Stimulated activated CD4-positive, alpha-beta T cell treated with anti-CD3 and anti-CD28 coated beads, Interleukin-1b, Interleukin-23, amount 100 ng/mL, for 1 hour (primary cell): ENCODE measurements at places on chromosomes 3 and 15.

DNA sequence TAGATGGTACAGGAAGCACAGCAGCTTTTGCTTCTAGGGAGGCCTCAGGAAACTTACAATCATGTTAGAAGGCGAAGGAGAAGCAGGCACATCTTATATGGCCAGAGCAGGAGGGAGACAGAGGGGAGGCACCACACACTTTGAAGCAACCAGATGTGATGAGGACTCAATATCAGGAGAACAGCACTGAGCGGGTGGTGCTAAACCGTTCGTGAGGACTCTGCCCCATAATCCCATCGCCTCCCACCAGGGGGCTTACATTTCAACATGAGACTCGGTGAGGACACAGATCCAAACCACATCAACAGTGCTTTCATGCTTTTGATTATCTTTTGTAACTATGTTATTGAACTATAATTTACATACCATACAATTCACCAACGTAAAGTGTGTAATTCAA lies 7.6 kb upstream of the TMEM44 start:
- no peak for DNase-seq

- no peak for DNase-seq
These were observed 27.3 kb downstream of the MED12L start for GRCh38 chr3:151112731-151113130.

DNA sequence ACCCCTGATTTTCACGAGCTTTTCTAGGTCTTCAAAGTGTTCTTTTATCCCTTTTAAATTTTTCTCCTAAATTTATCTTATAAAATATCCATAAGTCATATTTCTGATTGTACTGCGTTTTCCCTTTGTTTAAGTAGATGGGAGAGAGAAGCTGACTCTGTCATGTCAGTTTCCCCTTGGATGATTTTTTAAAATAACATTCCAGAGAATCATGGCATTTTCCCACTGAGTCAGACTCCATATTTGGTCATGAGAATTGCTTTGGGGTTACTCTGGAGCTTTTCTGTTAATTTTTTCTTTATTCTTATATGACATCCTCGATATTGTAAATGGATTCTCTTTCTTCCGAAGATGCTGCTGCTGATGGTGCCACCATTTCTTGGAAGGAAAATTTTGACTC lies 28.6 kb upstream of the UMPS start:
- DNase-seq = no peak

- DNase-seq = no peak
These were observed 44.8 kb upstream of the MUC4 start for GRCh38 chr3:195856410-195857084.

DNA sequence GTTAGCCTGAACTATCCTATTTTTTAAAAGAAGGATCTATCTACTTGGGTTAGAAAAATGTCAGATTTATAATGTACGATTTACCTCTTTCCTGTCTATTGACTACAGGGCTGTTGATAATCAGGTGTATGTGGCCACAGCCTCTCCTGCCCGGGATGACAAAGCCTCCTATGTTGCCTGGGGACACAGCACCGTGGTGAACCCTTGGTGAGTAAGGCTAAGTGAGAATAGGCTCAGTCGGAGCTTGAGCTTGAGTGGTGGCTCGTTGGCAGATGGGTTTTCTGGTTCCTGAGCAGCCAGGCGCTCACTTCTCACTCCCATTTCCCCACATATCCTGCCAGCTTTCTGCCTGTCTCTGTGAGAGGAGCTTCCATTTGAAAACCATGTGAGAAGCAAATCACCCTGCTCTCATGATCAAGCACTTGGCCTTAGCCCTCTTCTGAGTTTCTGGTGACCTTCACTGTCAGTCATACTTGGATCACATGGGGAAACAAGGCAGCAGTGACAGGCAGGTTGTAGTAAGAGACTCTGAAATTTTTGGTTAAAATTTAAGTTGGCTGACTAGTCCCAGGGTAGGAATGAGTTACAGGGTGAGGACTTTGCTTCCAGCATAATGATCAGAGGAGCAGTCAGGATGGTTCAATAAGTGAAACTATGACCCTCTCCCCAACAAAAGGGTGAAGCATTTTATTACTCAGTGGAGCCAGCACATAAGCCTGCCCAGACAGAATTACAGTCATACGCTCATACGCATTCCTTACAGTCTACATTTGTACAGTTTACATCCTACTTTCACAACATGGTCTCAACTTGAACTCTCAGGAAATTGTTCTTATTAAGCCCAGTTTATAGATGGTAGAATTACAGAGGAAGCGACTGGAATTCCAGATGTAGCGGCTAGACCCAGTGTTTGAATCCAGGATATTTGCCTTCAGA lies 18.0 kb downstream of the NIT2 start:
- DNase-seq = no peak

GRCh38 chr15:72940229-72940622 lies 112.0 kb upstream of the NEO1 start:
- DNase-seq = no peak

- DNase-seq = no peak
These were observed 508 bp upstream of the SMAD6 start for GRCh38 chr15:66701422-66702034.

GRCh38 chr3:183427196-183427875 lies 1.1 kb downstream of the MCF2L2 start:
- no peak for DNase-seq

DNA sequence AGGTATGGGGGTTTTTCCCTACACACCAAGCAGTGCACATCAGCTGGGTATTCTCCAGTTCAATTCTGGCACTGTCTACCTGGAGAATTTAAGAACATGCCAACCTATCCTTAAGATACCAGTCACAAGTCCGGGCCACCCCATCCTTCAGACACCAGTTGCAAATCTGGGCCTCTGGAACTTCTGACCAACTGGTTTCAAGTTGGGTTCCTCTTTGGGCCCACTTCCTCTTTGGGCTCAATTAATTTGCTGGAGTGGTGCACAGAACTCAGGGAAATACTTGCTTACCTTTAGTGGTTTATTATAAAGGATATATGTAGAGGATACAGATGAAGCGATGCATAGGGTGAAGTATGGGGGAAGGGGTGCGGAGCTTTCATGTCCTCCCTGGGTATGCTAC lies 25.3 kb downstream of the GLCE start:
- no peak for DNase-seq

GRCh38 chr3:112083239-112083638 lies 3.0 kb upstream of the C3orf52 start:
- DNase-seq = no peak

DNA sequence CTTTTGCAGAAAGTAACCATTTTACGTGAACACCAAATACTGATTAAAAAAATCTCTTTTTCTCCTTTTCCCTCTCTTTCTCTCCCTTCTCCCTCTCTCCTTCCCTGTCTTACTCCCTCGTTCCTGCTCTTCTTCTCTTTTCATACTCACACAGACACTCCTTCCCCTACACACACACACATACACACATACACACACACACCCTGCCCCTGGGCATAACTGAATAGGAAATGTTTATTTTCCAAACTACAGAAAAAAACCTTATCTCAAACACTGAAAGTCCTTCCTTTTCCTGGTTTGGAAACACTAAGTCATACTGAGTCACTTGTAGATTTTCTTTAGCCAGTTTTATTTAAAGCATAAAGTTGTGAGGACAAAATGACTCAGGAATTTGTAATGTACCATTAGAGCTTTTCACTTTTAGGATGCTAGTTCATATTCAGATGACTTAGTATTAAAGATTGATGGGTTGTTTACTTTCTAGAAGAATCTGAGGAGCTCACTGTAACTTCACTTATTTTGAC lies 62.4 kb downstream of the MBNL1 start:
- DNase-seq = no peak

GRCh38 chr3:63912768-63913588 lies 795 bp upstream of the SCAANT1 start:
- DNase-seq = peak; percentile 21

DNA sequence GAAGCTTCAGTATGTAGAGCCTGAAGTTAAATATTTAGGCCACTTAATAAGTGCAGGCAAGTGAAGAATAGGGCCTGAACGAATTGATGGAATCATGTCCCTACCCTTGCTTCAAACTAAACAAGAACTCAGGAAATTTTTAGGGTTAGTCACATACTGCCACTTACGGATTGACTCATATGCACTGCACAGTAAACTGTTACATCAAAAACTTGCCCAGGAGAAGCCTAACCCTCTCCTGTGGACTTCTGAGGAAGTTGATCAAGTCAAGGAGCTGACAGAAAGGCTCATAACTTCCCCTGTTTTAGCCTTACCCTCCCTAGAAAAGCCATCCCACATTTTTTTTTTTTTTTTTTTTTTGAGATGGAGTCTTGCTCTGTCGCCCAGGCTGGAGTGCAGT lies 20.6 kb upstream of the KBTBD12 start:
- DNase-seq = no peak

DNA sequence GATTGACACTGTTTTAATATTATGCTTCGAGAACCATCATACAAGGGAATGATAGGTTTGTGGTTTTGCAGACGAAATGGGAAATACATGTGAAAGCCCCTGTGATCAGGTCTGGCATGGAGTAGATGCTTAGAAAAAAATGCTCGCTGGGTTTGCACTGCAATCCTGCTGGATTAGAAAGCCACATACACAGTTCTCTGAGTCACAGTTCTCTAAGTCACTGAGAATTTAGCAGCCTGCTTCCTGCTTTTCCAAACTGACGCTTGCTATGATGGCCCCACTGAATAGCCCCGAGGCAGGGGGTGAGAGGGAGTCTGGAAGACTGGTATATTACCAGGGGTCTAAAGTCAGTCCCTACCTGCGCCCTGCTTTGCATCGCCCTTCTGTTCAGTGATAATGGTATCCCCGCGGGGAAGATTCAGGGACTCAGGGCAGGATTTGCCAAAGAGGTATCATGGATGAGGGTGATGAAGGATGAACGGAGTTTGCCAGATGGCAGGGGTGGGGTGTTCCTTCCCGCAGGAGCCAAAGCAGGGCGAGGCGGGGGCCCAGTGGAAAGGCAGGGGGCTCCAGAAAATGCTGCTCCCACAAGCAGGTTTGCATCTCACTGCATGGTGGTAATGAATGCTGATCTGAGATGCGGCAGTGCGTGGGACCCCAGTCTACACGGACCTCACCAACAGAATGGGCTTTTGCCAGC lies 82.3 kb downstream of the IQSEC1 start:
- no peak for DNase-seq

- DNase-seq = no peak
These were observed 874.6 kb downstream of the ROBO1 start for GRCh38 chr3:78893161-78893560.

DNA sequence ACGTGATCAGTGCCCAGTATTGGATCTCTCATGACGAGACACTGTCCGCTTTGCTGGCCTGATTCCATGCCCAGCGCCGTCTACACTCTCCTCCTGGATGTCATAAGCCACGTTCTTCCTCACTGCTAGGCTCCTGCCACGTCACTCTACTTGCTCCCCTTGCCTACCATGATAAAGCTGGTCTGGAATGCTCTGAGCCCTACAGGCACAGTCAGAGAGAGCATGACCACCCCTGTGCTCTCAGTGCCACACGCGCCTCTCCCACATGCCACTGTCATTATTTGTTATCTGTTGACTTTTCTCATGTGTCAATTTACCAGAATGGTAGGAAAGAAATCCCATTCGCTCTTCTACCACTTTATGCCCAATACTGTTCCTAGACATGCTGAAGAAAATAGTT lies 148.6 kb downstream of the ANO10 start:
- no peak for DNase-seq

GRCh38 chr15:66025015-66025452 lies 155.7 kb downstream of the RAB11A start:
- no peak for DNase-seq

DNA sequence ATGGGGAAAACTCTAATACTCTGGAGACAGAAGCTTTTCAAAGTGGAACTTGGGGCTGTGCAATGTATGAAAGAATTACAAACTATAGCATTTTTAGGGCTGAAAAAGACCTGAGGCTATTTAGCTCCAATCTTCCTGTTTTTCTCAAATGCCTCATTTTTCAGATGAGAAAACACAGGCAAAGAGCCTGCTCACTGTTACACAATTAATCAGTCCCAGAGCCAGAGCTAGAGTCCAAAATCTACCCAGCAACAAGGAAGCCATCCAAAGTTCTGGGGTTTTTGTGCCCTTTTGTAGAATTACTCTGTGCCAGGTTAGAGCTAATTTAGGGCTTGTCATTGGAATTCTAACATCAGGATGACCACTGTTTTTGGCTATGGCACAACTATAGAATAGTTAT lies 45.5 kb downstream of the GPR149 start:
- DNase-seq = no peak

GRCh38 chr3:70531063-70531657 lies 218.7 kb upstream of the MDFIC2 start:
- no peak for DNase-seq

- DNase-seq = no peak
These were observed 176.4 kb upstream of the MDFIC2 start for GRCh38 chr3:70488816-70489215.

DNA sequence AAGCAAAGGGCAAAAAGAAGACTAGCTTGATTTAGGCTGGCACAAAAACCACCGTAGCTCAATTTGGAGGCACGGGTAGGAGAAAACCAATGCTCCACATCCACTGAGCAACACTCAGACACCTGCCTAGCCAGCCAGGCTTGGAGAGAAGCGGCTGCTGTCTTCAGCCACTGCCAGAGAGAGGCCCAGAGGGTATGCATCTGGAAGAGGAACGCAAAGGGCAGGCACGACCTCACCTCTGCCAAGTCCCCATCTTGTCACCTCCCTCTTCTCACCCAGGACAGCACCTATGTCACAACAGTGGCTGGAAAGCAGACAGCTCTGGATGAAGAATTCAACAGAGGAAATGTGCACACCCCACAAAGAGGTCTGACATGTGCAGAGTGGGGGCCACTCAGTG lies 93.5 kb downstream of the ADAMTS17 start:
- DNase-seq = no peak

- no peak for DNase-seq
These were observed 500.1 kb upstream of the CFAP20DC start for GRCh38 chr3:59549962-59550361.

DNA sequence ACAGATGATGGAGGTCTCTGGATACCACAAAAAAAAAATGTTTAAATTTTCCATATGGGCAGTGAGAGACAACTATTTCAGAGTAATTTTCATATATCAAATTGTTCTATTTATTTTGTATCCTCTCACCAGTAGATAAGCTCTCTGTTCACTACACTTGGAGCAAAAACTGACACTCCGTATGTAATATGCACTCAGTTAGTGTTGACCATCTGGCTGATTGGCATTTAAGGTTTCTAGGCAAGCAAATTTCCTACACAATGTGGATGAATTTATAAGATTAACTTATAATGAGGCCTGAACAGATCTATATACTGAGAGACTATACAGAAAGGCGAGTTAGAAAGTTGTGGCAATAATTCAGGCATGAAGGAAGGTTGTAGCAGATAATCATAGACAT lies 836.5 kb upstream of the SEMA6D start:
- no peak for DNase-seq
